NCI-H345 (cell line): ENCODE measurements at places on chromosomes 6 and 20.

DNA sequence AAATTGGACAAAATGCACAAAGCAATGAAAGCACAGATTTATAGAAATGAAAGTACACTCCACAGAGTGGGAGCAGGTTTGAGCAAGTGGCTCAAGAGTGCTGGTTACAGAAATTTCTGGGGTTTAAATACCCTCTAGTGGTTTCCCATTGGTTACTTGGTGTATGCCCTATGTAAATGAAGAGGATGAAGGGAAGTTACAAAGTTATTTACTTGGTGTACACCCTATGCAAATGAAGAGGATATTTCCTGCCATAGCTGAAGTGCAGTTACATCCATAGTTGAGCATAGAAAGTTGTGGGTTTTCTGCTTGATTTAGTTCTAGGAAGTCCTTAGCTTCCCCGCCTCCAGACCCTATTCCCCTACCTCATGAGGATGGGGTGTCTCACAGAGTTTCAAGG lies 22.7 kb downstream of the BCAS1 start:
- no peak for DNase-seq

DNA sequence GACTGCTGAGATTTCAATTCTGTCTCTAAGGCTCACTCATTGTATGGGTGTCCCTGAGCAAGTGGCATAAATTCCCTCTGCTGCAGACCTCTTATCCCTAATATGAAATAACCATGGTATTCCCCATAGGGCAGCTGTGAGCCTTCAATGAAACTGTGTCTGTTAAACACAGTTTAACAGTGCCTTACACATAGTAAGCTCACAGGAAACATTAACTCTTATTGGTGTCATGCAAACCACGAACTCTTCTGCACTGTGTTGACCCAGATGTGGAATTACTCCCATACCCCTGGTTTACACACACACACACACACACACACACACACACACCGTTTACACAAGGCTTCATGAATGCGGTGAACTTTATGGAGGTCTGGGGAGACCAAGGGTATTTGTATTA lies 23.2 kb downstream of the DAAM2 start:
- DNase-seq, result no peak

GRCh38 chr6:118641042-118641441 lies 10.3 kb downstream of the CEP85L start:
- no peak for DNase-seq

GRCh38 chr20:62824476-62825332 lies 7.9 kb downstream of the COL9A3 start:
- peak; percentile 56 for DNase-seq

GRCh38 chr20:59015812-59016711 lies 3.2 kb upstream of the TUBB1 start:
- no peak for DNase-seq

DNA sequence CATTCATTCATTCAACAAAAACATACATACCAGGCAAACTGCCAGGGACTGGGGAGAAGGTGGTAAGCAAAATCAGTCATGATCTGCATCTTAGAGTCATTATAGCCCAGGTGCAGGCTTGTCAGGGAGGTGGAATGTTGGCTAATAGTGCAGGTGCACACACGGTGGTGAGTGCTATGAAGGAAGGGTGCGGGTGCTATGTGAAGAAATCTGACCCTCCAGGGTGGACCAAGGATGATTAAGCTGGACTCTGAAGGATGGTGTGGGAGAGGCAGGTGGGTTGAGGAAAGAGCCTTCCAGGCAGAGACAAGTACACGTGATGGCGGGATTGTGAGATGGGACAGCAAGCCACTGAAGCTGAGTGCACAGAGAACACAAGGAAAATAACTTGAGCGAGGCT lies 77.4 kb downstream of the B3GAT2 start:
- no peak for DNase-seq

DNA sequence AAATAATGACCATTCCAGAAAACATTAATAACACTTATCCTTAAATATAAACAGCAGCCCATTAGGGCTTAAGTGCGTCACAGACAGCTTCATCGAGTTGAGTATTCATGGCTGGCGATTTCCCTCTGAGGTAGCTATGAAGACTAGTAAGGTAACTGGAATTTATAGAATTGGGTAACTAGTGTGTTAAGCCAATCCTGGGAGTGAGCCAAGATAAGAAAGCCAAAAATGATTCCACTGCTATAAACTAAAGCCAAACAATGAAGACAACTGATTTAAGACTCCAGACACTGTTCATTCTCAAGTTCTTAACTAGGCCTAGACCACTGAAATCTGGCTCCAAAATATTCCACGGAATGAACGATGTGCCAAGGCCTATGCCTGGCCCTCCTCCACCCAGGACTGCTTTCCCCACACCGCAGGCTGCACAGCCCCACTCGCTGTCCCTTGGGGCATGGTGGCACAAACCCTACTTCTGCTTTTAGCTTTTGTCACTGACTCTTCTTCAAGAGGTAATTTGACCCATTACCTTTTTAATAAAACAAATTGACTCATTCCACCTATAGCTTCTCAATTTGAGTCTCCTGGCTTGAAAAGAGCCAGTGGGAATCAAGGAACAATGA lies 66.0 kb downstream of the BLOC1S5 start:
- no peak for DNase-seq

DNA sequence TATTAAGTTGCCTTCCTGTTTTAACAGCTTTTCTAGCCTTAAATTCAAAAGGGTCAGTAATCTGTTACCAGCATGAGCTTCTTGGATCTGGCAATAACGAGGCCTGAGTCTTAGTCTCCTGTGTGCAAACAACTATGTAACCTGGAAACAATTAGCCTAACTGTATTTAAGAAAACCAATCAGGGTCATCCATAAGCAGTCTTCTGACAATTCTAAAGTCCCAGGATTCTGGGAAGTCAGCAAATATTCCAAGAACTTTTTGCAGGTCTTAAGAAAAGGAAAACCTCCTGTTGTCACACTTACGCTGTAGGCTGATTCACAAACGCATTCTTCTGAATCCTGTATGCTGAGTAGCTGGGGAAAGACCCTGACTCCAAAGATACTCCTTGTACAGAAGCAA lies 90.4 kb downstream of the COL12A1 start:
- no peak for DNase-seq

GRCh38 chr20:25495189-25495824 lies 87.8 kb downstream of the GINS1 start:
- DNase-seq, result peak; percentile 80

GRCh38 chr6:127516662-127517273 lies 2.4 kb downstream of the MTCL3 start:
- peak; percentile 86 for DNase-seq

DNA sequence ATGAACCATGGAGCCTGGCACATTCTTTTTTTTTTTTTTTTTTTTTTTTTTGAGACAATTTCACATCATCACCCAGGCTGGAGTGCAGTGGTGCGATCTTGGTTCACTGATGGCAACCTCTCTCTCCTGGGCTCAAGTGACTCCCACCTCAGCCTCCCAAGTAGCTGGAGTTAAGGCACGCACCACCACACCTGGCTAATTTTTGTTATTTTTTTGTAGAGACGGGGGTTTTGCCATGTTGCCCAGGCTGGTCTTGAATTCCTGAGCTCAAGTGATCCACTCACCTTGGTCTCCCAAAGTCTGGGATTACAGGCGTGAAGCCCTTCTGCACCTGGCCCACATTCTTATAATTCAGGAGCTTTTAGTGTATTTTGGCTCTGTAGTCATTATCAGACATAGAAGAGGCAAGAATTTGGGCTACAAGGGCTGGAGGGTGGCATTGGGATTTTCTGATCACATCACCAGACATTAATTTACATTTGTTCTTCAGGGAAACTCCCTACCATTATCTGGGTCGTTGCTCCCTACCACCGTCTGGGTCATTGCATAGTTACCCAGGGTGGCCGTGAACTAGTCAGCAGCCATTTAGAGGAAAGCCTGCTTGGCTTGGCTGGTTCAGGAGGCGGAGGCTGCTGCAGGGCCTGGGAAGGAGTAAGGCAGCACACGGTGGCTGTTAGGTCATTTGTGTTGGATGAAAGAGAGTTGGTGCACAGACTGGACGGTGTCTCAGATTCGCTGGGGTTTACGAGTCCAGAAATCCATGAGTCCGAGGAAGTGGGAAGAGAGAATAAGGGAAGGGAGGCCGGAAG lies 17.6 kb downstream of the ARID1B start:
- no peak for DNase-seq

DNA sequence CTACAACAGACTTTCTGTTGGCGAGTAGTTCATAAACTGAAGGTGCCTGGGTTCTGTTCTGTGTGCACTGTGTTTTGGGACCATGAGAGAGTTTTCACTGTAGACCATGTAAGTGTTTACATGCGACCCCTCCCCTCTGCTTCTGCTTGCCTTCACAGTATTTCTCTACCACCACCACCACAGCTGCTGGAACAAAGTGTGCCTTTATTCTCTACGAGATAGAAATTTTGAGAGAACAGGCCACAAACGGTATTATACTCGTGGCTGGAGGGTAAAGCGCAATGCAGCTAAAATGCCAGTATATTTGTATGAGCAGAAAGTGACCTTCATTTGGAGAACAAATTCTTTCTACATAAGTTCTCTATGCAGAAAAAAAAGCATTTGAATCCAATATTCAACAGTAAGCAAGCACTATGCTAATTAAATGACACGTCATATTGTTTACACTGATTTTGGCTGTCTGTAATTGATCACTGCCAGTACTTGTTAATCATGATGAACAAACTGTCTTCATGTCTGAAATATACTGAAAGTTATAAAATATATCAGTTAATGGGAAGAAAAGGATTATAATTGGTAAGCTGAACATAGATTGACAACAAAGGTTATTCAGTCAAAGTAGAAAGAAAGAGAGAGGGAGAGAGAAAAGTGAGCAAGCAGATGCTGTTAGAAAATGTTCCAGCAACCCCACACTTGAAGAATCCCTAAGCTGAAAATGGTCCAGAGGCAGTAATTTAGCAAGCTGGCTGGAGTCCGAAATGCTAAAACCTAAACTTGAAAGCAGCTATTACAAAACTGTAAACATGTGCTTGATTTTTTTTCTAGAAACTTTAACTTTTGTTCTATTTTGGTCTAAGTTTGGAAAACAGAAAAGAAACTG lies 8.8 kb downstream of the CLDN20 start:
- no peak for DNase-seq

GRCh38 chr20:51700809-51701285 lies 67.3 kb downstream of the ATP9A start:
- DNase-seq, result peak; percentile 5

DNA sequence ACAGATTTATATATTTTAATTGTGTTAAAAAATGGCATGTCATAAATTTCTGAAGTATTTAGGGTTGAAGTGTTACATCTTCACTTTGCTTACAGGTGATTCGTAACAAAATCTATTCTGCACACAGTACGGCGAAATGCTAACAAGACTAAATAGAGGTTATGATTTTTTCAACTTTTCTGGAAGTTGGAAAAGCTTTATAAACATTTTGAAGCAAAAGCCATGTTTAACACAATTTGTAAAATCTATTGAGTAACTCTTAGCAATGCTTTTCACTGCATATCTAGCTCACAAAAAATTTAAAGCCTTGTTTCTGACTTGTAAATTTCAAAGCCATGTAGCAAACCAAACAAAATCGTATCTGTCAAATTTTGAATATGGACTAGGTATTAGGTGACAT lies 3.3 kb downstream of the STX16 start:
- no peak for DNase-seq

DNA sequence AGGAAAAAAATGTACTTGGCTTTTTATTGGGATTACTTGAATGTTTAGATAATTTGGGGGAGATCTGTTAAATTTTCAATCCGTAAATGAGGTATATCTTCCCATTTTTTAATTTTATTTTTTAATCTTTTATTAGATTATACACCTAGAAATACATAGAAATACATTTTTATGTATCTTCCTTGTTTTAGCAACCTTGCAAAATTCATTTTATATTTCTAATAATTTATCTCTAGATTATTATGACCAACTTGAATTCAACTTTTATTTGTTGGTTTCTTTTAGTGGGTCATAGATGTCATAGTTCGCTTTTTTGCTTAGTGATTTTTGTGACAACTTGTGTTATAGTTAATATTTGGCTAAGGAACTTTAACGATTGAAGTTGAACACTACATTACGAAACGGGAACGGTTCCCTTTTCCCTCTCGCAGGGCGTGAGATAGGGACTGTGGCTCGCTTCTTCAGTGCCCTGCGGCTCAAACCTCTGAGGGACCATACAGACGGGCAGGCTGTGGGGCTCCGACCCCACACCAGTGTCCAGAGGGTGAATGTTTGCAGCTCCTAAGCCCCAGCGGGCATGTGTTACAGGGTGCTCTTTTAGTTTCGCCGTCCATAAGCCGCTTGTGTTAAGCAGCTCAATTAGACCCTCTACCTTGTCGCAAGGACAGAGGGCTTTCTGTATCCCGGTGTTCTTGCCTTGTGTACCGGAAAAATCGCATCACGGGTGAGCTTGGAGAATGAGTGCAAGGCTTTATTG lies 53.8 kb downstream of the PRND start:
- no peak for DNase-seq

DNA sequence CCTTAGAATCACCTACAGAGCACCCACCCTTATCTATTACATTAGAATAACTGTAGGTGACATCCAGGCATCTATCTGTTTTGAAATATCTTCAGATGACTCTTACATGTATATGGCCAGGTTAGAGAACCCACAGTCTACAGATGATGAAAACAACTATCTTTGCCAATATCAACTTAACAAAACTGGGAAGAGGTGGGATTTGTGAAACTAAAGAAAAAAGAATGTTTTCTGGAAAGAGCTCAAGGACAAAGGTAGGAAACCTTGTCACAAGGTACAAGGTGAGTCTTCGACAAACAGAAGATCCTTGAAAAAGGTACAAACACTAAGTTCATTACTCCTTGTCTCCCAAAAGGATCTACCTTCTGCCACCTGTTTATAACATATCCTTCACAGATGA lies 47.0 kb upstream of the DST start:
- DNase-seq, result no peak

- no peak for DNase-seq
Observed at GRCh38 chr6:131451321-131452144, 121.5 kb upstream of the ARG1 start.

- DNase-seq, result no peak
Observed at GRCh38 chr20:52433326-52434040, 241.9 kb upstream of the ZFP64 start.

GRCh38 chr6:118882314-118882905 lies 11.5 kb upstream of the ASF1A start:
- no peak for DNase-seq

- peak; percentile 33 for DNase-seq
Observed at GRCh38 chr6:154156135-154156896, 117.3 kb downstream of the OPRM1 start.

DNA sequence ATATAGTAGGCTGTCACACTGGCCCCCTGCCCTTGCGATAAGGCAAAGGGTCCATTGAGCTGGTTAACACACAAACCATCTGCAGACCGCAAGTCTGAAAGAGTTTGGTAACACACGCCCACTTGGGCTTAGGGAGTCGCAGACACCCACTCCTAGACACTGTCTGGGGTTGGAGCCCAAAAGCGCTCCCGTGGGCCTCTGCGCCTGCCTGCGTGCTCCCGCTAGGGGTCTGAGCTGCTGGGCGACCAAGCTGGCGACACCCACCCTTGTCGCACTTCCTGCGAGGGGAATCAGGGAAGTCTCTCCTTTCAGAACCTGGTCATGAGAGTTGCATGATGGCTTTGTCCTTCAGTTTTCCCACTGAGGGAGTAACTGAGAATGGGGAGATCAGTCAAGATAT lies 653.0 kb downstream of the HTR1B start:
- DNase-seq, result no peak
